DMS153 (cell line): ENCODE measurements at places on chromosomes 1 and 21.

- DNase-seq: no peak
Measured at GRCh38 chr21:41370840-41371684, 9.2 kb downstream of the MX2 start.

GRCh38 chr1:194629011-194629410 lies 1442.6 kb upstream of the B3GALT2 start:
- no peak for DNase-seq

DNA sequence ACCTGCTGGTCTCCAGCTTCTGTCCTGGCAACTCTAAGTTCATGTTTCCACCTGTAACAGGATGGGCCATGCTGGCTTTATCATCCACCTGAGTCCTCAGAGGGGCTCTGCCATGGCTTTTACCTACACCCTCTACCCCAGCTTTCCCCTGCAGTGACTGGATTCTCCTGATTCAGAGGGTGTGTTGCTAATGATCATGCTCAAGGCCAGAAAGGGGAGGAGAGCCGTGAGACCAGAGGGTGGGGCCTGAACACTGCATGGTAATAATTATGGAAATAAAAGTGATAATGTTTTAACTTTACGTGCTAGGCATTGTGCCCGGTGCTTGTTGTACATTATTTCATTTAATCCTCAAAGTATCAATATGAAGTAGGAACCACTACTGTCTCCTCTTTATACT lies 53.3 kb downstream of the CNIH3 start:
- DNase-seq: no peak

- no peak for DNase-seq
Measured at GRCh38 chr21:23740463-23740862, 1866.8 kb downstream of the MRPL39 start.

DNA sequence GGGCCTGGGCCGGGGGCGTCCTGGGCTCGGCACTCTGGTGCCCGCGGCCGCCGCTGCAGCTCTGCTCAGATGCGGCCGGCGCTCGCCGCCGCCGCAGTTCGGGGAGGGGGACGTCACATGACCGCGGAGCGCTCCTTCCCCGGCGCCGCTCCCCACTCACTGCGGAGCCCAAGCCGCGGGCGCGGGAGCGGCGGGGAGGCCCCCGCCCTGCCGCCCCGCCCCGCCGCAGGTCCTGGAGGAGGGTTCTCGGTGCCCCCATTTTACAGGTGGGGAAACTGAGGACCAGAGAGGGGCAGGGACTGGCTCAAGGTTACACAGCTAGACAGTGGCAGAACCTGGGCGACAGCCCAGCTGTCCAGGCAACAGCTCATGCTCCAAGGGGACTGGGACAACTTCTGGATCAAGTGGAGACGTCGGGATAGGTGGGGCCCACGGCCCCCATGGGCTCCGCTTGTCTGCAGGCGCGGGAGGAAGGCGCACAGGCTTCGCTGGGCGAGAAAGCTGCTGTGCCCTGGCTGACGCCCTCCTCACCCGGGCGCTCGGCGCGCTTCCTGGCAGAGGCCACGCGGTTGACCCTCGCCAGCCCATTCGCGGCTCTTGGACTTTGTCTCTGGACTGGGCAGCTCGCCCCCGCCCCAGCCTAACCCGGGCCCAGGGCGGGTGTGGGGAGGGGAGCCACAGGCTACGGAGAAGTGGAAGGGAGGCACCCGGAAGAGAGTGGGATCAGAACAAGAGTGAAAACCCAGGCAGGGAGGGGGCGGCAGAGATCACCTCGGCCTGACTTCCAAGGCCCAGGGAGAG lies at the start of gene RAP1GAP:
RAP1GAP (minus strand) TSS at position 100 of the 801 bp plus-strand sequence. CDS start 49,325 bp downstream, outside the sequence.
- DNase-seq: no peak

- DNase-seq: no peak
Measured at GRCh38 chr1:56123826-56124225, 455.5 kb downstream of the PLPP3 start.

- DNase-seq: no peak
Measured at GRCh38 chr1:145994391-145995120, 1.8 kb downstream of the TXNIP start.

DNA sequence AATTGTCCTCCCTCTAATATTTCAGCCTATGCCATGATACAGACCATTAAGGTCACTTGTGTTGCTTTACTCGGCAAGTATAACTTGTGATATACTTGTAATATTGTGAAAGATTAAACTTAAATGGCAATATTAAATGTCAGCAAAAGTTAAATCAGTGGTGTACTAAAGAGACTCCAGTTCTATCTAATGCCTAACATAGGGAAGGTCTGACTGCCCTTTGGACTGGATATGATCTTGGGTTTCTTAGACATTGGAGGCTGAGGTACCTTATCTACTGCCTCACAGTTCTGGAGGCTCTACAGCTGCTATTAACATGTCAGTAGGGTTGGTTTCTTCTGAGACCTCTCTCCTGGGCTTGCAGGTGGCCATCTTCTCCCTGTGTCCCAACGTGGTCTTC lies 89.9 kb downstream of the MT1HL1 start:
- no peak for DNase-seq
